Right ventricle myocardium inferior (tissue), 1 donor: ENCODE measurements at places on chromosomes 2 and 18. TPM values are rescaled to one million over a fixed set of nuclear protein-coding genes. Genes with fewer than 3 reads are reported as not detected.

- DNase-seq: no peak
Measured at GRCh38 chr2:29703336-29703735, 218.1 kb downstream of the ALK start.

GKN2 gene
- not detected for total RNA-seq

PIGN gene
- 21.0 TPM for total RNA-seq

TET3 gene
- 2.6 TPM for total RNA-seq
